Activated T-helper 1 cell treated with anti-CD3 and anti-CD28 coated beads, Interleukin-2, amount 50 U/mL, for 16 hours (primary cell): ENCODE measurements at places on chromosomes 12 and 14.

DNA sequence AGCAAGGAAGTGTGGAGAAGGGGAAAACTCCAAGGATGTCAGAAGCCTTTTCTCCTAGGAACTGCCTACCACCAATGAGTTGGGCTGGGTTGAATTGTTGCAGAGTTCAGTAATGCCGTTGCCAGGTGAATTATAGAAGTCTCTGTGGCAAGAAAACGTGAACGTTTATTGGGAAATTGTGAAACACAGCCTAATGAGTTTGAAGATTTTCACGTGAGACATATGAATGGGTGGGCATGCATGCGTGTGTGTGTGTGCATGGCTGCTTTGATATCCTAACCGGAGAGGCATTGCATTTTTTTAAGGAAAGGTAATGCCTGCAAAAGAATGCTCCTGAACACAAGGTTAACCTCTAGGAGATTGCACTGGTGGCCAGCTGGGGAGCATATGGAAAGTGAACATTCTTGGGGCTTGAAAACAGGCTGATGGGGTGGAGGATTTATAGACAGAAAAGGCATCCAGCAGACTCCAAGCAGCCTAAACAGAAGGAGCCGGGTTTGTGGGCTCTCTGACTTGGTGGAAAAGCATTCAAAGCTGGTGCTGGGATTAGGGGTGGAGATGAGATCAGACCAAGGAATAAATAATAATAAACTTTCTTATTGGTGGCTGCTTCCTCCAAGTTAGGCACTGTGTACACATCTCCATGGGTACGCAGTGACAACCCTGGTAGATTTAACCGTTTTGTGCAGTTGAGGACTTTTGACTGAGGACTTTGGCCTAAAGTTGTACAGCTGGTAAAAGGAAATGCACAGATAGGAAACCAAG lies 67.8 kb downstream of the NTF3 start:
- DNase-seq: no peak

DNA sequence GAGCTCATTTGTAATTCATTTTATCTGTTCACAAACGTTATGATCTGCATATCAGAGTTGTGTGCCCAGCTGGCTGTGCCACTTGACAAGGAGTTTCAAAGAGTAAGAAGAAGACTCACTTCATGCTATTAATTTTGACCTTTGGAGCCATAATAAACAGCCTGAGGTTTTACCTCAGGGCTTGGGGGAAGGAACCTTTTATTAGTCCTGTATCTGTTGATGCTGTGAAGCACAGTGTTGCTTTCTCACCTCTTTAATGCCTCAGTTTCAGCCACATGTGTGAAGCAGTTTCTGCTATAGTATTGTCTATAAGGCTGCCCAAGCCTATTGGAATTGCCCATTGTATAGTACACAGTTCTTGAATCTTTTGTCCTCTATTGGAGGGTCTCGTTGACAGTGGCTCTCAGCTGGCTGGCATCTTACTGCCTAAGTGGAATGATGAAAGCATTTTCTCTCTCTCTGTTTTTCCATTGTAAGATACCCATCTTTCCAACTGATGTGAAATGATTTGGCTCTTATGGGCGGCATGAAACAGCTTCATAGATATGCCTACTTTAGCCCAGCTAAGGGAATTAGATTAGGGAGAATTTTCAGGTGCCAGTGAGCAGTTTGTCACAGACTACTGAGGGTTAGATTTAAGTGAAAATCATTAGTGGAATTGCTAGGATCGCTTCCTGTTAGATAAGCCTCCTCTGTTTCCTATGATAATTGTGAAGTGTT lies 34.7 kb downstream of the GPATCH2L start:
- DNase-seq: no peak

DNA sequence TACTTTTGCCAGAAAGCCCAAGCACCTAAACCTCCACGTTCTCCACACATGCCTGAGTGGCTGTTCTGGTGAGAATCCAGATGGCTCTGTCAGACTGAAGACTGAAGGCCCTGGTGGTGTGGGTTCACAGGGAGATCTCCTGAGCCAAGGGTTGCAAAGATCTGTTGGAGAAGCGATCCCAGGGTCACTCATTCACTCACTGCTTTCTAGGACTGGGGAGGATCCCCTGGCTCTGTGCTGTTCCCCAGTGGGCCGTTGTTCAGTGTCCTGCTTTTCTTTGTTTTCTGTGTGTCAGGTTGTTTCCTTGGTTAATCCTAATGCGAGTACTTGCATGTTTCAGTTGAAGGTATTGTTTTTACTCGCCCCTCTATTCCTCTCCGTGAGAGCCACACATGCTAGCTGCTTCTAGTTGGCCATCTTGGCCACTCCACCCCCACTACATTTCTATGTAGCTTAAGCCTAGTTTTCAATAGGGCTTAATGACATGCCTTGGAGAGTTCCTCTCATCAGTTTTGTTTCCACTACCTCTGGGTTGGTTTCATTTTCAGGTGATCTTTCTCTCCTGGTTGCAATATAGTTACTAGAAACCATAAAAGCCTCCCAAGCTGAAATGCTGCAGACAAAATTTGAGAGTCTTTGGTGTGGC lies 144.5 kb upstream of the SLC38A2 start:
- DNase-seq: no peak

DNA sequence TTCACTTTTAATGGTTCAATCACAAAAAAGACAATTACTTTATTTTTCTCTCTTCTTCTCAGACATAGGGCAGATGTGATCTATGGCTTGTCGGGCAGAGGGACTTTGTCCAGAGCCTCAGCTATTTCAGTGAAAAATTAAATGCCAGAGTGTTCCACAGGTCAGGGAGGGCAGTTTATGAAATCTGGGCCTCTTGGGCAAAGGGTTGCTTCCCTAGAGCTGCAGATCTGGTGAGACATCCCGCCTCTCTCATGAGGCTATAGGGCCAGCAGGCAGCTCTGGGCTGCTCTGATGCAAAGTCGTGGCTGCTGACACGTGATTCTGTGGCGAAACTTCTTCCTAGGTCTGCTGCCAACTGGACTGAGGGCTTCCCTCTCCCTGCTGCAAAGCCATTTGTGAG lies 6.0 kb downstream of the CLMN start:
- DNase-seq: no peak

- no peak for DNase-seq
These were observed 10.4 kb downstream of the FAM181A start for GRCh38 chr14:93937519-93937918.

DNA sequence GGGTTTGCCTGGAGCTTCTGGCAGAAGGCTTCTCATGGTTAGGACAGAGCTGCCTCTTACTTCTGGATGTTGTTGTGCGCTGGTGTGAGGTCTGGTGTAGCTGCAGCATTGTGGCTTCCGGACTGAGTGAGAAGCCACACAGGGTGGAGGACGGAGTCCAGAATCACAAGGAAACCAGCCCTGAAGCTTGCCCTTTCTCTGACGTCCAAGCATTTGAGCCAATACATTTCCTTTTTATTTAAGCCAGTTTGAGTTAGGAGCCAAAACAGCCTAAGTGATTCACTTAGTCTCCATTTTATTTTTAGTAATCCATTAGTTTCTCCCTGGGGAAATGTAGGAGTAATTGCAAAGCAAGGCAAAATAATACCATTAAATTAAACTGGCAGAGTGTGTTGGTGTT lies 402.4 kb upstream of the RGS6 start:
- no peak for DNase-seq
